Activated T-cell treated with anti-CD3 and anti-CD28 coated beads, Interleukin-2, amount 50 U/mL, for 72 hours (primary cell): ENCODE measurements at places on chromosomes 7 and 10. TPM values are rescaled to one million over a fixed set of nuclear protein-coding genes. Genes with fewer than 3 reads are reported as not detected.

- DNase-seq: peak; percentile 15
Observed at GRCh38 chr7:13111230-13111629, 423.8 kb downstream of the ARL4A start.

GRCh38 chr10:10365676-10366075 lies 652.0 kb upstream of the CELF2 start:
- DNase-seq: no peak

GRCh38 chr7:150337659-150338081 lies 3.8 kb downstream of the RARRES2 start:
- no peak for DNase-seq

The CEP41 gene
- total RNA-seq: 33.3 TPM

The ADIRF gene
- not detected for total RNA-seq

The DYDC1 gene
- not detected for total RNA-seq

DNA sequence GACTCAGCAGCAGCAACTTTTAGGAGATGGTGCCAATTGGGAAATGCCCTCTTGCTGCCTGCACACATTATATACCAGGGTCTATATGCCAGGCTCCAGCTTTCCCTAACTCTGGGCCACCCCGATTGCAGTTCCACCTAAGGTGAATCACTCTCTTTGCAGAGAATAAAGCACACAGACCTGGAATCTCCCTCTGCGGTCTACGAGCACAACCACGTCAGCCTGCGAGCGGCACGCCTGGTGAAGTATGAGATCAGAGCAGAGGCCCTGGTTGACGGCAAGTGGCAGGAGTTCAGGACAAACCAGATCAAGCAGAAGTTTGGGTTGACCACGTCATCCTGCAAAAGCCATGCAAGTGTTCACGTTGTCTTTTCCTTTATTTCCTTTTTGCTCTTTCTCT lies 38.2 kb upstream of the PLEKHA1 start:
- DNase-seq: no peak
